Stimulated activated CD8-positive, alpha-beta memory T cell treated with anti-CD3 and anti-CD28 coated beads, Interleukin-7, amount 100 ng/mL, for 4 hours (primary cell): ENCODE measurements at places on chromosomes 11 and 22.

DNA sequence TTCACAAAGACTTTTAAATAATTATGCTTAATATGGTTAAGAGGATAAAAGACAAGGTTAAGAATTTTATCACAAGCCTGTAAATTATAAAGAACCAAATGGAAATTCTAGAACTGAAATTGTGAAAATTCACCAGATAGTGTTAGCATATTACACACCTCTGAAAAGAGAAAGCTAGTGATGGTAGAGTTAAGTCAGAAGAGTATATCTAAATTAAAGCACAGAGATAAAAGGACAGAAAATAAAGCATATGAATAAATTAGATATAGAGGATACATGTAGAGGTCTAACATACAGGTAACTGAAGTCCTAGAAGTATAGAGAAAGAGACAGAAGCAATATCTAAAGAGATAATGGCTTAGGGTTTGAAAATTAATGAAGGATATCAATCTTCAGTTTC is 4.2 kb upstream of the CLTCL1 start:
- DNase-seq, result no peak

DNA sequence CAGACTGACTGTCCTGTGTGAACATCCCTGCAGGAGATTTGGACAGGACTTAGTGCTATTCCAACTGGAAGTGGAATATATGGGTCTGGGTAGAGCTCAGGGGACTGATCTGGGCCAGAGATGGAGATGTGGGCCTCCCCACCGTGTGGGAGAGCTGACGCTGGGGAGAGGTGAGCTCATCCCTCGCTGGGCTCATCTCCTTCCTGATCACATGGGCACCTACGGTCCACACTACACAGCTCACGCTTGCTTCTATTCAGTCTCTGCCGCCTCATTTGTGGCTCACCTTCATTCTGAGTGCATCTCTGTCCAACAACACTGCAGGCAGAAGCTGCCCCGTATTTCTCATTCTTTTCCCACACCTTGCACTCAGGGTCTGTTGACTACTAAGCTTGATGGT is 16.6 kb upstream of the RAB1B start:
- DNase-seq, result no peak

GRCh38 chr22:37059876-37060449 is 8.4 kb downstream of the KCTD17 start:
- no peak for DNase-seq

GRCh38 chr11:119460582-119460981 is 37.6 kb upstream of the THY1 start:
- DNase-seq, result no peak

- DNase-seq, result no peak
These were observed 1083.9 kb downstream of the BRD1 start for GRCh38 chr22:48743601-48744282.

DNA sequence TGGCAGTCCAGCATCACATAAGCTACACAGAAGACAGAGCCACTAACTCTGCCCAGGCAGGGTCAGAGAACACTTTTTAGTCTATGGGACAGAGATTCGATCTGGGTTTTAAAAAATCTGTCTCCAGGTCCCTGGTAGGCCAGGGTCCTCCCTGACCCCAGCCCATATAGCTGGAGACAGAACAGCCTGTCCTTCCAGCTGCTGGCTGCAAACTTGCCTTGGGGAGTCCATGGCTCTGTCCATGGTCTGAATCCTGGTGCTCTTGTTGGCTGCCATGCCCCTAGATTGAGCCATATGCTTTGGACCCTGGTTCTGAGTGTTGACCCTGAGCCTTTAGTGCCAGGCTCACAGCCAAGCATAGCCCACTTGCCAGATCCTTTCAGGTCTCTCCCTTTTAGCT is 13.3 kb upstream of the LIPT2 start:
- DNase-seq, result no peak

DNA sequence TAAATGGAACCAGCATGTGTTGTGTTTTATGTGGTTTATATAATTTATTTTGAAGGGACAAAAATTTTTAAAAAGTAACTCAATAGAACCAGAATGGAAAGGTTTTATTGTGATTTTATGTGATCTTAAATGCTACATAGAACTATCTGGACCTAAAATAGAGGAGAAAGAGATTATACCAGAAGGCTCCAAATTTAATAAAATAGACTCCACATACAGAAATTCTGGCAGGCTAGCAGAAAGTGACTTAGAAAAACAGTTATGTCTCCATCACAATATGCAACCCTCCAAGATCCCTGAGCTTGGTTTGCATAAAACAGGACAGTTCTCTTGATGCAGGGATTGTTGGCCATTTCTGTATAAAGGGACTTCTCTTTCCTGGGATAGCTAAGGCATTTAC is 107.9 kb downstream of the BBOX1 start:
- no peak for DNase-seq

- no peak for DNase-seq
These were observed 53.7 kb downstream of the DSCAML1 start for GRCh38 chr11:117743121-117743815.

- no peak for DNase-seq
These were observed 901.5 kb downstream of the TBC1D22A start for GRCh38 chr22:47663615-47664605.

DNA sequence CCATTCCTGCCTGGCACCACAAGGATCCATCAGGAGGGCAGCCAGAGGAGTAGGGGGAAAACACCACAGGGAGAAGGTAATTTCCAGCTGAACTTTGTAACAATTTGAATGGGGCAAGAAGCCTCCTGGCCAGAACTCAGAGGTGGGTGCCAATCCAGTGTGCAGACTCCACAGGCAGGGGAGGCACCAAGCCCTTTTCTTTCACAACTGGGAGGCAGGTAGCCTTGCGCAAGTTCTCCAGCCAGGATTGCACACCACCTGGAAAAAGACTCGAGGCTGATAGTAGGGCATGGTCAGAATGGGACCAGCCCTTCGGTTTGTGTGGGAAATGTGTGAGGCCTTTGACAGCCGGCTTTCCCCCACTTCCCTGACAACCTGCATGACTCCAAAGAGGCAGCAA is 161.9 kb upstream of the ARHGAP42 start:
- no peak for DNase-seq

DNA sequence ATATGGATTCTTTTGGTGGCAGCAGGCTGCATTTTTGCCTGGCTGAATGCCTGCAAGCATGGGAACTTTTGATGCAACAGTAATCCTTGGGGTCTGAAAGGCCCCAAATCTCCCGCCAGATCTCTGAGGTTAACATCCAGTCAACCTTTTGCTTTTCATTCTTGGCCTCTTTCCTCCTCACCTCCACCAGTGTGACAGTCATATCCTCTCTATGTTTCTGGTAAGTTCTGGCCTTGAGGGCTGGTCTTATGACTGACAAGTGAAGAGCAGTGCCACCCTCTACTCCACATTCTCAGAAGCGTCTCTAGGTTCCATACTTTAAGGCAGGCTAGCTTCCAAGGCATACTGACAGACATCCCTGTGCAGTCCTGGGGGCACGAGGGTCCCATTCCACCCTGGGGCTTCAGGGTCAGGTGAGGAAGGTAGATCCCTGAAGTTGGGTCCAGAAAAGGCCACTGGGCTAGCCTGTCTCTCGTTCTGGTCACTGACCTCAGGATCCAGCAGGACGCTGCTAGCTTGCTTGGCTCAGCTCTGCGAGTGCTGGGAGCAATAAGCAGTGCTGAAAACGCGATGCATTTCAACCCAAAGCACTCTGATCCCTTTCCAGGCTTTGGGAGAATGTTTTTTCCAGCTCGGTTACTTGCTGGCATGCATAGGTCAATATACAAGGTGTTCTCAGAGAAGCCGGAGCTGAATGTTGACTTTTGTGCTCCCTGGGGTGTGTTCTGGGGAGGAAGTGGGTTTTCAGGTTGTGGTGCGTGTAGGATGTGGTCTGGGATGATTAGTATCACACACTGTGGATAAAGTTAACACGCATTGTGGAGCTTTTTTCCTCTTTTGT is 75.2 kb downstream of the PTPRJ start:
- peak; percentile 24 for DNase-seq

GRCh38 chr22:47629791-47630655 is 867.6 kb downstream of the TBC1D22A start:
- no peak for DNase-seq

DNA sequence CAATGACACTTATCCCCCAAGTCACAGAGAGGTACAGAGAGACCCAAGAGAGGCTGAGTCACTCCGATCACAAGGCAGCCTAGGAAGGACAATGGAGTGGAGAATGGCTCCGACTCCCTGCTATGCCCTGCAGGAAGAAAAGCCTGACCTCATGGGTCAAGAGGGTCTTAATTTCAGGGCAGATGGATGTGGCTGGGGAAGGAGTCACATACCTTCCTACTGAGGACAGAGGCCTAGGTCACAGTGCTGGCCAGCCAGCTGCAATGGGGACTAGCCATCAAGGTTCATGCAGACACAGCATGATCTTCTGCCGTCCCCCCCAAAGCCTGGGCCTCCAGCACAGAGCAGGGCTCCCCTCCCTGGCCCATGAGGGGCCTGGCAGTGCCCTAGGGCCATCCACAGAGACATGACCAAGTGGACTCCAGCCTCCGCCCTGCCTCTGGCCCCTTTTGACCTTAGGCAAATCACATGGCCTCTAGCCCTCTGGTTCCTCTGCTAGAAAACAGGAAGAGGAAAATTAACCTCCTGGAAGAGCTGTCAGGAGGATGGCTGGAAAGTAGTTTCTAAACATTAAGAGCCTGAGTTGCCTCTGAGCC is 1.8 kb downstream of the ARRB1 start:
- DNase-seq, result no peak

DNA sequence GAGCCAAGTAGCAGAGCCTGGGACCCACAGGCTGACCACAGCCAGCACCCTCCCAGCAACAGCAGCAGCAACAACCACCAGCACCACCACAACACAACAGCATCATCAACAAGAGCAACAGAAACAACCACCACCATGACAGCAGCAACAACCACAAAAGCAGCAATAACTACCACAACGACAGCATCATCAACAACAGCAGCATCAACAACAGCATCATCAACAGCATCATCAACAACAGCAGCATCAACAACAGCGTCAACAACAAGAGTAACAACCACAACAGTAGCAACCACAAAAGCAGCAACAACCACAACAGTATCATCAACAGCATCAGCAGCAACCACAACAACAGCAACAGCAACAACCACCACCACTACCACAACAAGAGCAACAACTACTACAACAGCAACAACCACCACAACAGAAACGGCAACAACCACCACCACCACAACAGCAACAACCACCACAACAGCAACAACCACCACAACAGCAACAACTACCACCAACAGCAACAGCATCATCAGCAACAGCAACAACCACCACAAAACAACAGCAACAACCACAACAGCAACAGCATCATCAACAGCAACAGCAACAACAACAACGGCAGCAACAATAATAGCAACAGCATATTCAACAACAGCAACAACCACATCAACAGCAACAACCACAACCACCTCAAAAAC is 22.1 kb upstream of the FGF3 start:
- no peak for DNase-seq

DNA sequence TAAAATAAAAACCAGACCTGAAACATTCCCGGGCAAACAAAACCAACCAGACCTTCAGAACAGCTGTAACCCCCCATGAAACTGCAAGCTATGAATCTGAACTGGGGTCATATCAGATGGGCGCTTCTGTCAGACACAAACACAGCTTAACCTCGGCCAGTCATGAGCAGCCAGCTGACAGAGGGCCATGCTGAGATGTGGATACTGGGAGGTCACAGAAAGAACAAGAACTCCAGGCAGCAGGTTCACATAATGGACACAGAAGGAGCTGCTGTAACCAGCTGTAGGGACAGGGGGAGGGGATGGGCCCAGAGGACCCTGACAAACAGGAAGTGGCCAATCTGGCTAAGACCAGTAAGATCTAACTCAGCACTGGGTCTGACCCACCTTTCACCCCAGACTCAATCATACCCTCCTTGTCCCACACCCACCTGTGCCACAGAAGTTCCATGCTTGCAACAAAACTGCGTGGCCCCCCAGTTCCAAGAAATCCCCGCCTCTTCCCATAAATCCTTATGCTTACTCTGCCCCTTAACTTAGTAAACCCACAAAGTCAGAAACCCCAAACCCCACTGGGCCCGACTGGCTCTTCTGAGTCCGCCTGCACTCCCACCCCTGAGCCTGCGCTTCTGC is 4.0 kb downstream of the APOL4 start:
- no peak for DNase-seq

- no peak for DNase-seq
These were observed 28.7 kb upstream of the MMP20 start for GRCh38 chr11:102653744-102654291.
